ENCODE measurements at places on chromosomes 16 and 17.

DNA sequence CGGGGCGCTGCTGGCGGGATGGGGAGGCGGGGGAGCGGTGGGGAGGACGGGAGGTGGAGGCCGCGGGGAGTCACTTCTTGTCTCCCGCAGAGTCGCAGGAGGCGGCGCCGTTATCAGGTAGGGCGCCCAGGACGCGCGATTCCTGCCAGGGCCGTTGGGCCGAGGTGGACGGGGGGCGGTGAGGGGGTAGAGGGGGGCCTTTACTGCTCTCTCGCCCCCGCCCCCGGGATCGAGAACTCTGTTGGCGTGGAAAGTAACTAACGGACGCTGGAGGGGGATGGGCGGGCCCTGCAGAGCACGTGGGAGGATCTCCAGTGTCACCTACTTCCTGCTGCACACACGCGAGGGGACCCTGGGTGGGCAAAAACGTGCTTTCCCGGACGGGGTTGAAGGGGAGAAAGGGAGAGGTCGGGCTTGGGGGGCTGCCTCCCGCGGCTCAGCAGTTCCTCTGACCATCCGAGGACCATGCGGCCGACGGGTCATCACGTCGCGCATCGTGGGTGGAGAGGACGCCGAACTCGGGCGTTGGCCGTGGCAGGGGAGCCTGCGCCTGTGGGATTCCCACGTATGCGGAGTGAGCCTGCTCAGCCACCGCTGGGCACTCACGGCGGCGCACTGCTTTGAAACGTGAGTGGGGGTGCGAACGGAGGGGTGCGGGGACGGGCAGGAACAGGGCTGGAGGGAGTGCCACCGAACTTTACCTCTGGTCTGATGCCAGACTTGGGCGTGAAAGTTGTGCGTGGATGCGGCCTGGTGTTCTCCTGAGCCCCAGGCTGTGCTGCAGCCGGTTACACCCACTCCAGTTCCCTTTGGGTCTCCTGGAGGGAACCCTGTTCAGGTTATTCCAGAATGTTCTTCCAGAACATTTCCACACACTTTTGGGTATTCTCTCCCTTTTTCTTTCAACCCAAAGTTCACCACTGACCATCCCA lies 569 bp downstream of the PRSS21 start:
- DNase-seq, result no peak

- no peak for DNase-seq
Observed at GRCh38 chr17:50519141-50519834, 11.0 kb downstream of the MYCBPAP start.

DNA sequence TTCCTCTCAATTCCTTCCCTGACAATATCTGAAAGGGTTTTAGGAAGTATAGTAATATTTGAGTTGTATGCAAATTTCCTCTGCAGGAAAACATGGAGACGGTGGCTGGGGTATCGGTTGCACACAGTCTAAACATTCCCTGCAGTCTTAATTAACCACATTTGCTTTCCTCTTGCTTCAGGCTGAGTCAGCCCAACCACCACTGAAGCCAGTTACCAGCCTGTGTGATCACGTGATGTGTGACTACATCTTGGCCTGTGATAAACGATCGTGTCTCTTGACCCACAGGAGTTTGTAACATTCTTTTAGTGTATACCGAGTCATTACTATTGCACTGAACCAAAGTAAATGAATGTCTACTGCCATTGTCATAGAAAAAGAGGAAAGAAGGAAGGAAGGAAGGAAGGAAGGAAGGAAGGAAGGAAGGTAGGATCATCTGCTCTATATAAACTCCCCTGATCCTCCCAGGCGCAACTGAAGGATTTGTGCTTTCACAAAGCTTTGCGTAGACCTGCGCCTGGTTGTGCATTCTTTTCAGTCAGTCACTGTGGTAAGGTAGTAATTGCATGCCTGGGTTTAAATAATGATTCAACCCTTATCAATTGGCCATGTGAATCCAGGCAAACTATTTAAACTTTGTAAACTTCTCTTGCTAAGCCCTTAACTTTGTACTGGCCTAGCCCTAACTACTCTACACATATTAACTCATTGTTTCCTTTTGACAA lies 280.6 kb upstream of the SALL1 start:
- DNase-seq, result no peak

- no peak for DNase-seq
Observed at GRCh38 chr16:72473631-72474030, 301.7 kb upstream of the PMFBP1 start.

DNA sequence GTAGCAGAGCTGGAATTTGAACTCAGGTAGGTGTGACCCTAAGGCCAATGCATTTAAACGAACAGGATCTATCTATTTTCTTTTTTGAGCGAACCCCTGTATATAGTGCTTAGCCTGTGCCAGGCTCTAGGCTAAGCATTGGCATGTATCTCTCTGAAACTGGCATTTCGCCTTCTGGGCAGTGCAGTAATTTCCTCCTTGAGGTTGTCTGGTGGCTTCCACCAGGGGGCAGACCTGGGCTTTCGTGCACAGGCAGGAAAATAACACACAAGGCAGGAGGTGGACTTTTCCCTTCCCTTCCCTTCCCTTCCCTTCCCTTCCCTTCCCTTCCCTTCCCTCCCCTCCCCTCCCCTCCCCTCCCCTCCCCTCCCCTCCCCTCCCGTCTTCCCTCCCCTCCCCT lies 34.4 kb upstream of the PRKCB start:
- DNase-seq, result peak; percentile 76

- peak; percentile 77 for DNase-seq
Observed at GRCh38 chr17:1515640-1516387, 598 bp downstream of the INPP5K start.

- peak; percentile 54 for DNase-seq
Observed at GRCh38 chr17:47742319-47743181, 9.5 kb downstream of the TBX21 start.

GRCh38 chr17:5236938-5237540 lies 2.4 kb upstream of the SCIMP start:
- no peak for DNase-seq

GRCh38 chr17:337866-338265 lies 14.7 kb downstream of the RPH3AL start:
- DNase-seq, result no peak

GRCh38 chr17:7884581-7885366 lies 3.8 kb upstream of the CHD3 start:
- peak; percentile 52 for DNase-seq

DNA sequence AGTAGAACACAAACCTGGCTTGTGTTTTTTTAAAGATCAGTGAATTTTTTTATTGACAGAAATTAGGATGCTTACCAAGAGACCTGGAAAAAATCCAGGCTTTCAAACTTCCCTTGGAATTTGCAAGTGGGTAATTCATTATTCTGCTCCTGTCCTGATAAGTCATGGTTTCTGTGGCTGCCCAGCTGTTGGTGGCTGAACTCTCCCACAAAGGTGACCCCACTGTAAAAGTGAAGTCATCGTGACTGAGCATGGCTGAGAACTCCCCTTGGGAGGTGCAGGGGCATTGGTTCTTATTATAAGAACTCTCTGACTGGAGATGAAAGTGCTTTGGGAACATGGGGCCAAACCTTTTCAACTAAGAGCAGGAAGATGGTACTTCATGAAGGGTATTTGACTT lies 46.6 kb upstream of the TANC2 start:
- DNase-seq, result no peak

Data from CD4-positive, alpha-beta T cell treated with Interleukin-10 for 1 hour (primary cell).